GM13977 (cell line): ENCODE measurements at places on chromosomes 7 and 10.
A peak's percentile ranks its signal among the peaks of the same experiment; 100 is the strongest.

- DNase-seq = no peak
Measured at GRCh38 chr10:35910234-35910633, 268.1 kb upstream of the FZD8 start.

DNA sequence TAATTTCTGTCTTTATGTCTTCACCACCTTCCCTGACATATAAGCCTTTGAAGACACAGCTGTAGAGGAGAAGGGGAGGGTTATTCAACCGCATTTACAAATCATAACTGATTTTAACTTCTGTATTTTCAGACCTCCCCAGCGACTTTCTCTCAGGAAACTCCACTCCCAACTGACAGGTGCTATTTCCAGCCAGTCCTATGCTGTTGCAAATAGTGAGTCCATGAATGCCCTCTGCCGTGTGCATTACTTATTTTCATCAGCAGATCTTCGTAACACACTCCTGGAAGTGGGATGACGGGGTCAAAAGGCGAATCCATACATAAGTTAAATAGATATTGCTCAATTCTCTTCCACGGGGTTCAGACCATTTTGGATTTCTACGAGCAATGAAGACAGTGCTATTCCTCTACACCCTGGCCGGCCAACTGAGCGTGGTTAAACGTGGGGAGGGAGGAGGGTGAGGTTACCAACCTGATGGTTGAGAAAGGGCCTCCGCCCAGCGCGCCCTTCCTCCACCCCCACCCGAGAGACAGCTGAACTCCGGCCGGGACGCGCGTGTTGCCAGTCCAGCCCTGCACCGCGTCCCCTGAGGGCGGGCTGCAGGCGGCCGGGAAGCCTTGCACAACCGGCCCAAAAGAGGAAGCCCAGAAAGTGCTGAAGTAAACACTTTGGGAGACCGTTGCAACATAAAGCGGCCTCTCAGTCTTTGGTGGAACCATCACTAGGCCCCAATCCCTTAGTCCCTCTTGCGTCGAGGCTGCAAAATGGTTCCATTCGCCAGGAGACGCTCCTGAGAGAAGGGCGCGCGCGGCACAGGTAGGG lies at the start of gene APBB1IP:
APBB1IP (plus strand) TSS at position 705 of the 825 bp plus-strand sequence. CDS start 53,986 bp downstream, outside the sequence.
- DNase-seq = peak; percentile 66

GRCh38 chr10:130763491-130763890 lies 548.0 kb downstream of the TCERG1L start:
- no peak for DNase-seq

- no peak for DNase-seq
Measured at GRCh38 chr10:128081720-128082119, 44.5 kb downstream of the MKI67 start.

DNA sequence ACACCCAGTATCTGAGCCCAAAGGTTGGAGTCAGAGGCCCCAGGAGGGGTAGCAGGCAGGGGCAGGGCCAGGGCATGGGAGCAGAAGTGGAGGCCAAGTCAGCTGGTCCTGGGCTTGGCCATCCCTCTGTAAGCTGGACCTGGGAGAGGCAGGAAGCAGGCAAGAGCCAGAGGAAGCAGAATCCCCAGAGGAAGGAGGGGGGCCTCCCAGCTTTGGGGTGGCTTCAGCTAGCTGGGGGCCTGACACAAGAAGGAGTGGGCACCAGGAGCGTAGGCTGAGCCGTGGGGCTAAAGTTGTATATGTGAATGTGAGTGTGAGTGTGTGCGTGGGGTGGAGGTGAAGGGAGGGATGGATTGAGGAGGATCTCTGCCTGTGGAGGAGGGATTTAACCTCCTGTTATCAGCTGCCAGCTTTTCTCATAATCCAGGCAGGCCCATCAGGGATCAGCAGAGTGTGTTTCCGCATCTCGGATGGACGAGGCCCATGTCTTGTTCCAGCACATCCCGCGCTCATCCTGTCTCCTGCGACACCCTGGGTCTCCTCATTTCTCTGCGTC lies 54.0 kb downstream of the NEURL1 start:
- no peak for DNase-seq

- no peak for DNase-seq
Measured at GRCh38 chr7:2718296-2718965, 30.4 kb downstream of the AMZ1 start.

GRCh38 chr7:23246555-23246954 lies at the start of gene GPNMB:
GPNMB (plus strand) TSS chr7:23246775; CDS start chr7:23246858, 83 bp downstream.
- DNase-seq = no peak

DNA sequence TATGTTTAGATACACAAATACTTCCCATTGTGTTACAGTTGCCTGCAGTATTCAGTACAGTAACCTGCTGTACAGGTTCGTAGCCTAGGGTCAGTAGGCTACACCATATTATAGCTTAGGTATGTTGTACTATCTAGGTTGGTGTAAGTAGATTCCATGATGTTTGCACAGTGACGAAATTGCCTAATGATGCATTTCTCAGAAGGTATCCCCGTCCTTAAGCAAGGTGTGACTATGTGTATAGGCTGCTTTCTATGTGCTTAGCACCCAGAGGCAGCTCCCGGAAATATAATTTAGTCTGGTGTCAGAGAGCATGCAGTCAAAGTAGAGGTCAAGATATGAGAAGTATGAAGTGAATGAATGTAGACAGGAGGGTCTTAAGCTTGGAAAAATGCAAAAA lies 9.8 kb downstream of the MAPK8 start:
- no peak for DNase-seq

- no peak for DNase-seq
Measured at GRCh38 chr7:140673774-140674155, 1.0 kb downstream of the ADCK2 start.
